ENCODE measurements at places on chromosomes 13 and 19.
A peak's percentile ranks its signal among the peaks of the same experiment; 100 is the strongest.

DNA sequence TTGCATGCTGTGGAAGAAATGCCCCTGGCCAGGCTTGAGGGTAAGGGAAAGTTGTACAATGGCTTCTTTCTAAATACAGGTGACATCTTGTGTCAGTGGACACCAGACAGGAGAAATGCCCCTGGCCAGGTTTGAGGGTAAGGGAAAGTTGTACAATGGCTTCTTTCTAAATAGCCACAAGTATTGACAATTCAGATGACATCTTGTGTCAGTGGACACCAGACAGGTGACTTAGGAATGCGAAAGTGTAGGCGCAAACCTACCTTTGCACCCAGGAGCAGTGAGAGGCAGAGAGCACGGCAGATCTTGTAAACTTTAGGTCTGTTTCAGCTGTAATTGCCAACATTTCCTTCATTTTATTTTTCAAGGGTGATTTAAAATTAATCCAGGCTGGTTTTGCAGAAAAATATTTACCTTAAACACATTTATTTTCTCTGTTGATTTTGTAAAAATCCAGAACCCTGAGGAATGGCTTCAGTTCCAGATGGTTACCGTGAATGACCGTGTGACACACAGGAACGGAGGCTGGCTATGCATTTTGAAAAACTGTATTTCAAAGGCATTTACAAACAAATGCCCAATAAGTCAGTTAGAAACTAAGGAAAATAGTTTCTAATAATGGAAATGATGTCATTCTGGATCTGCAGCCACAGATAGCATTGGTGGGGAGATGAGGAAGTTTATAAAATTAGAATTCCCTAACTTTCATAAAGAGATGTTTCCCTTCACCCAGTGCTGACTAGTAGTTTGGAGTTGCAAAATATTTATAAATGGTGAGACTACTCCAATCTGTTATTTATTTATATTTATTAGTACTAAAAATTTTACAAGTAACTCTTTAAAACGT lies 34.9 kb downstream of the TNFSF13B start:
- DNase-seq, result no peak

DNA sequence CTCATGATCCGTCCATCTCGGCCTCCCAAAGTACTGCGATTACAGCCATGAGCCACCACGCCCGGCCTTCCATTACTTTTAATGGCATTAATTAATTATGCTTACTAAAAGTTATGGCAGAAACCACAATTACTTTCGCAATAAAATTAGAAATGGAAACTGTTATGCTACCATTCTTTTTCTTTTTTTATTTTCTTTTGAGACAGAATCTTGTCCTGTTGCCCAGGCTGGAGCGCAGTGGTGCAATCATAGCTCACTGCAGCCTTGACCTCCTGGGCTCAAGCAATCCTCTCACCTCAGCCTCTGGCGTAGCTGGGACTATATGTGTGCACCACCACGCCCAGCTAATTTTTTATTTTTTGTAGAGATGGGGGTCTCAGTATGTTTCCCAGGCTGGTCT lies 4.6 kb upstream of the BST2 start:
- no peak for DNase-seq

DNA sequence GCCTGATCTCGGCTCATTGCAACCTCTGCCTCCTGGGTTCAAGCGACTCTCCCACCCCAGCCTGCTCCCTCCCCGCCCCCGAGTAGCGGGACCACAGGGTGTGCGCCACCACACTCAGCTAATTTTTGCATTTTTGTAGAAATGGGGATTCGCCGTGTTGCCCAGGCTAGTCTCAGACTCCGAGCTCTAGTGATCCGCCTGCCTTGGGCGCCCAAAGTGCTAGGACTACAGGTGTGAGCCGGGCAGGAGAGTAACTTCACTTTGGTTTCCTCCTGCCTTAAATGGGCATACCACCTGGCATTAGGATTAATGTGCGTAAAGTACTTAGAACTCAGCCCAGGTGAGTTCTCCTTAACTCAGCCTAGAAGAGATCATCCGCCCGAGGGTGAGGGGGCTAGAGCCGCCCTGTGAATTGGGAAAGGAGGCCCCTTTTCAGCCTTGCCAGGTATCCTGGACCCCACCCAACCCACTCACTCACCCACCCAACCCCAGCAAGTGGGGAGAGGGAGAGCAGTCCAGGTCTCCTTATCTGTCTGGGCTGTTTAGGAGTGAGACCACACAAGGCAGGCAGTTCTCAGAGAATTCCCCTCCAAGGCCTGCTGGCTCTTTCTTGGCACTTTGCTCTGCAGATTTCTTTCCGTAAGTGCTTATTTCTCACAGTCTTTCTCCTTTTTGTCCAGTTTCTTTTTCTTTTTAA lies 1.2 kb upstream of the ZFP36 start:
- DNase-seq, result no peak

GRCh38 chr13:33775339-33776108 lies 42.4 kb upstream of the RFC3 start:
- peak; percentile 16 for DNase-seq

GRCh38 chr13:113598481-113598880 lies 13.9 kb downstream of the TFDP1 start:
- no peak for DNase-seq

DNA sequence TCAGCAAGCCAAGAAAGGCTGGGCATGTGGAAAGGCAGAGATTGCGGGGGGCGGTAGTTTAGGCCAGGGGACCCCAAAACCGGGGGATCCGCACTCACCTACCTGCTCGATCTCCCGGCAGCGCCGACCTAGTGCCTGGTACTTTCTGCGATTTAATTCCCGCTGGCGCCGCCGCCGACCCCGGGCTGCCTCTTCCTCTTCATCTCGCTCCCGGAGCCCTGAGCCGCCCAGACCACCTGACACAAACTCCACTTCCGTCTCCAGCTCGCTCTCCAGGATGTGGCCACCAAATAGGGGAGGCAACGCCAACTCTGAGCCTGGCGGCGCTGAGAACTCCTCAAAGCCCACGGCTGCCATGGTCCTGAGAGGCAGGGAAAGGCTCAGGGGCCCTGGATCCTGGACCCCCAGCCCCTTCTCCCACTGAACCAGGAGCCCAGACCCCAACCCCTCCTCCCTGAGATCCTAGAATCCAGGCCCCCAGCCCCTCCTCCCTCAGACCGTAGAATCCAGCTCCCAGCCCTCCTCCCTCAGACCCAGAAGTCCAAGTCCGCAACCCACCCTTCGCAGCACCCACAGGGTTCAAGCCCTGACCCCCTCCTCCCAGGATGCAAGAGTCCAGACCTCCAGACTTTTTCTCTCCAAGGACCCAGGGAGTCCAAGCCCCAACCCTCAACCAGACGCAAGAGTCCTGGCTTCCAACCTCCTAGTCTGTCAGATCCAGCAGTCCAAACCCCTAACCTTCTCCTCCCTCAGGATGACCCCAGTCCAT lies 933 bp downstream of the TFPT start:
- no peak for DNase-seq

DNA sequence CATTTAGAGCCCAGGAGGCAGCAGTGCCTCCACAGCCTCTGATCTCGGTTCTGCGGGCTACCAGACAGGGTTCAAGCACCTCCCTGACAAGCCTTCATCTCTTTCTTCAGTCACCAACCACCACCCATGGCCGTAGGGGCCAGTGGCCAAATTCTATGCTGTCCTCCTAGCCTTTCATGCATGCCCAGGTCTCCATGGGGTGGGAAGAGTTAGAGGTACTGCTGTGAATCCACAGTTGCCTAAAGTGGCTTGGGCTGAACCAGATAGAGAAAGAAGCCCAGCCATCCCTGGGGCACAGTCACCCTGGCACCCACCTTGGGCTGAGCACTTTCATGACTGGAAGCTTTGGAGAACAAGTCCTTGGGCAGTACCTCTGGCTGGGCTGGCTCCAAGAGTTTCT lies 97.4 kb downstream of the ZDHHC20 start:
- DNase-seq, result no peak

DNA sequence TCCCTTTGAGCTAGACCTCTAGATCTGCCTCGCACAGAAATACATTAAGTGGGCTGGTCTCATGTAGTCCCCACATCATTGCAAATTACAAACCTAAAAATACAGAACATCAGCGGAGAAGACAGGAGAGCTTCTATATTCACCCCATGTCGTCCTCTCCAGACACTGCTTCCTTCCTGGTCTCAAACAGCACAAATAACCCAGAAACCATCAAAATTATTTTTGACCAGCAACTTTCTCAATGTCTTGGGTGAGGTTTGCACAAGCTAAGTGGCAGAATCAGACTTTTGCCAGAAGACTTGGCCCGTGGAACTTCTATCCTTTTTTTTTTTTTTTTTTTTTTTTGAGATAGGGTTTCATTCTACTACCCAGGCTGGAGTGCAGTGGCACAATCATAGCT lies 28.2 kb downstream of the CLEC17A start:
- DNase-seq, result no peak

DNA sequence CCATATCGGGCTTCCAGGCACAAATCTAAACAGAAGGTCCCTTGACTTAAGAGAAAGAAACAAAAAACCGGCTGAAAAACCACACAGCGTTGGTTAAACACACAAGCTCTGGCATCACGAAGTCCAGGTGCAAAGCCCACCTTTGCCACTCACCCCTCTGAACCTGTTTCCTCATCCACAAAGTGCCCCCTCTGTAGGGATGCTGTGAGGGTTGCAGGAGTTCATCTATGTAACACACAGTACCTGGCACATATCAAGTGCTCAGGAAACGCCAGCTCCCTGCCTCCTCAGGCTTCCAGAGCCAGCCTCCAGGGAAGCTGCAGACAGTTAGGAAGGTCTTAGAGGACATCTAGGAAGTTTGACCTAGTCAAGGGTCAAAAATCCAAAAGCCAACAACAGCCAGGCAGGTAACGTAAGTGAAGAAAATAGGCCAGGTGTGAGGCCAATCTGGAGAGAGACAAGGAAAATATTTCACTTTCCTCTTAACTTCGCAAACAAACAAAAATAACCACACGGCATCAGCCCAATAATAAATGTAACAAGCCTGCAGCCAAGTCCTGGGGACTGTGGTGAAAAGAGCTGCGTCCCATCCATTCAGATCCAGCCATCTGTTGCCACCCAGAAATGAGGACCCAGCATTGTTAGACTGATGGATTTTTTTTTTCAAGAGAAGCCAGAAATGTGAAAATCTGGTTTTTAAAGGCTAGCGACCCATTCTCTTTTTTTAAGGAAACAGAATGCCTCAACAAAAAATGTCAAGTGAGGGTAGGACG lies 10.0 kb downstream of the KDELR1 start:
- DNase-seq, result no peak
